ENCODE measurements at places on chromosomes 2 and 18.

DNA sequence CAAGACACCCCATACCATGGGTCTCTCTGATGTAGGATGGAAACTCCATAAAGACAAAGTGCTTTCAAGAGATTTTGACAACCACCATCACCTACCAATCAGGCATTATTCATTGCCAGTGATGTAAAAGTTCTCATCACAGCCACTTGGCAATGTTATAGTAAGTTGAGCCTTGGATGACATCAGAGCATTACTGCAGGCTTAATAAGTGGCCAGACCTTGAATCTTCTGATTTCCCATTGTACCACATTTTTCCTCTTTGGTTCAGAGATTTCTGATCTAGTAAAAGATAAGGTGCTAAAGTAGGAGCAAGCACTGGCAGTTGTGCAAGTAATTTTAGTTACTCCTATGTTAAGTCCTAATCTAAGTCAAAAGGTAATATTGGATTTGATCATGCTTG, 36.5 kb downstream of the OSR1 start:
- no peak for DNase-seq

GRCh38 chr2:68282811-68283418, 30.6 kb upstream of the PPP3R1 start:
- no peak for DNase-seq

- no peak for DNase-seq
Measured at GRCh38 chr2:220209093-220209492, 581.7 kb downstream of the SLC4A3 start.

DNA sequence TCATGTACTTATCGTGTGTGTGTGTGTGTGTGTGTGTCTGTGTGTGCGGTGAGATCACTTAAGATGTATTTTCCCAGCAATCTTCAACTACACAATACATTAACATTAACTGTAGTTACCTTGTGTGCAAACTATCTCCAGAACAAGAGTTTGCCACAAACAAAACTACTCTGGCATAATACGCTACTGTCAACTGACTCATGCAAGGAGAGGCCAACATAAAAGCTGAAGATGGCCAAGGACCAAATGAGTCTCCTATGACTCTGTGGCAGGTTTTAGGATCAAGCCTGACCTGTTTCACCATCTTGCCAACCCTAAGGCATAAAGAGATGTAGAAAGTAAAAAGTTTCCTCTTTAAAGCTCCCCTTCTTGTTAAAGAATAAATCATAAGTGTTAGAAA, 20.1 kb downstream of the CYB5A start:
- no peak for DNase-seq

DNA sequence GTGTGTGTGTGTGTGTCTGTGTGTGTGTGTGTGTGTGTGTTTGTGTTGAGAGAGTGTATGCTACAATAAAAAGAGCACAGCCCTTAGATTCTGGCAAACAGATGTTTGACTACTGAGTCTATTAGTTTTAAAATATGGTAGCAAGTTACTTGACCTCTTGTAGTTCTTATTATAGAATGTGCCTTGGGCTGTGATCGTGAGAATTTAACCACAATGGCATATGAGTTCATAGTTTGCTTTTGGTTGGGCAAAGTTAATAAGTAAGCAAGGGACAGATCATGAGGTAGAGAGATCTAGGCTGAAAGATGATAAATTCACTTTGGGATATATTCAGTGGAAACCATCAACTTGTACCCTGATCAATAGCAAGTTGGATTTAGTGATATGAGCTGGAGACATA, 334.3 kb upstream of the VWC2L start:
- no peak for DNase-seq

DNA sequence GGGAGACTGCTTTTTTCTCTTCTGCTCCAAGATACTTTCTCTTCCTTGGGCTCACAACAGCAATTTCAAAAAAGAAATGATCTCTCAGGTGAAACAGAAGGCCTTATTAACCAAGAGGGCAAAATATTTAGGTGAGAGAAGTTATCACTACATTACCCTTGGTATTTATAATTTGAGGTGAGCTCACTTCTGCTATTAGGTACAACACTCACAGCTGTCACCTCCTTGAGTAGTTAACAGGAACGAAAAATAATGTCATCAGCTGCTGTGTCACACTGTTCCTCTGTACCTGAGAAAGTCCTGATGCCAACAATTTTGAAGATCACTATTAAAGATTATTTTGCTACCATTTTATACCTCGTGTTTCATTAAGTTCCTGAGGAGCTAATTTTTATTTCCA, 205.0 kb downstream of the DLGAP1 start:
- DNase-seq = no peak

DNA sequence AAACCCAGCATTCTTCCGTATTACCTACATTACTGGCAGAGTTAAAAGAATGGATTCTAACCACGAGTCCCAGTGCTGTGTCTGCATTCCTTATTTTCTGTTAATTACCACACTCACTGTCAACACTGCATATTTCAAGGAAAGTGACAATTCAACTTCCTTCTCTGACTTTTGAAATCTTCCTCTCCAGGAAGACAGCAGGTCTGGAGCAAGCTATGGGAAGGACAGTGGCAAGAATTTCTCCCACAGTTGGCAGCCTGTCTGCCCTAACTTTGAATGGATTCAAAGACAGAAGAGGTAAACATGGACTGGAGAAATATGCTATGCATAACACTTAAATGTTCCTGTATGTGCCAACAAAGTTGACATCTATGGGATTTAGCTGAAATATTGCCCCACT, 700.5 kb upstream of the CHAC2 start:
- DNase-seq = no peak

DNA sequence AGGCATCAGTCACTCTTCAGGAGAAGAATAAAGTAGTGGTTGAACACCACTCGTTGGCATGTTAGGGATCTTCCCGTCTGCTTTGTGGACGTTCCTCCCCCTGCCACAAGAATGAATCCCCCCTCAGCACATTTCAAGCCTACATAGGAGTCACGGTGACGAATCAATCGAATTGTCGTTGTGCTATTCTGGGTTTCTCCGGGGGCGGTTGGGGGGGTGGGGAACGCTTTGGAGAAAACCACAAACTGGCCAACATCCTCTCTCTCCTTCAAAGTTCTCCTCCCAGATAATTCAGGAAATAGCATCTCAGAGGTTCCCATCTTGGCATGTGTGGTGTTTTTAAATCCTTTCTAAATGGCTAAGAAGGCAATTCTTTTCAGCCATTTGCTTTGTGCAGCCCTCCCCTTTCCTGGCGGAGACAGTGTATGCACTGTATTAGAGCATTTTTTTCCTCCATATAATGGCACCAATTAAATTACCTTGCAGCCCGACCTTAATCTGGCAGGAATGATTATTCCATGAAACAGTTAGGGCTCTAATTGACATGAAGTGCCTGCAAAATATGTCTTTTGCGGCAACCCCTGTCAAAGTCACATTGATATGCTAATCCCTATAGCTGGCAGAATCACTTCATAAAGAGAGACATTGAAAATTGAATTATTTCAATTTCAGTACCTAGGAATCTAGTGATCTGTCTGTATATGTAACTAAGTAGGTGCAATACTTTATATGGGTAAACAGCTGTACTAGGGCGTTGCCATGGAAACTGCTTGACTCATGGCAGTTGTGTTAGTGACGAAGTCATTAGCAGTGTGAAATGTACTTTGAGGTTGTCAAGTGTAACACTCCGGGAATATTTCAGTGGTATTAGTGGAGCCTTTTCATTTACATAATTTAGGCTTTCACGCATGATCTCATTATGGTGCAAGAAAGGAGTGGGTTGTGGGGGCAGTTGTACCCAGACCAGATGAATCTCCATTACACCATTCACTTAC, 323.4 kb upstream of the SLC14A2 start:
- no peak for DNase-seq

- DNase-seq = no peak
Measured at GRCh38 chr2:168432565-168433186, 23.4 kb upstream of the CERS6 start.

- no peak for DNase-seq
Measured at GRCh38 chr2:44596537-44597320, 235.0 kb downstream of the CAMKMT start.

GRCh38 chr2:169036736-169037440, 5.8 kb upstream of the ABCB11 start:
- no peak for DNase-seq

- DNase-seq = no peak
Measured at GRCh38 chr2:70397186-70397585, 95.3 kb upstream of the FAM136A start.

DNA sequence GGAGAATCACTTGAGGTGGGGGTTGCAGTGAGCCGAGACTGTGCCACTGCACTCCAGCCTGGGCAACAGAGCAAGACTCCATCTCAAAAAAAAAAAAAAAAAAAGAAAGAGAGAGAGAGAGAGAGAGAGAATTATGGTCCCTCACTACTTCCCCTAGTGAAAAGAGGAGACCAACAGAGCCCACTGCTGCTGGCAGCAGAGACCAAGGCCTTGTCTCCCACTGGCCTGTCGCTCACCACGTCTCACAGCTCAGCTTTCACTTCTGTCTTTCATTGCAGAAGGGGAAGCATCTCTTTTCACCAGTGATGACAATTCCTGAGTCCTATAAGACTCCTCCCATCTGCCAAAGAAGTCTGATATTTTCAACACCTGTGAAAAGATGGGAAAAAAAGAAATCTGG, 81.3 kb downstream of the CLHC1 start:
- no peak for DNase-seq

DNA sequence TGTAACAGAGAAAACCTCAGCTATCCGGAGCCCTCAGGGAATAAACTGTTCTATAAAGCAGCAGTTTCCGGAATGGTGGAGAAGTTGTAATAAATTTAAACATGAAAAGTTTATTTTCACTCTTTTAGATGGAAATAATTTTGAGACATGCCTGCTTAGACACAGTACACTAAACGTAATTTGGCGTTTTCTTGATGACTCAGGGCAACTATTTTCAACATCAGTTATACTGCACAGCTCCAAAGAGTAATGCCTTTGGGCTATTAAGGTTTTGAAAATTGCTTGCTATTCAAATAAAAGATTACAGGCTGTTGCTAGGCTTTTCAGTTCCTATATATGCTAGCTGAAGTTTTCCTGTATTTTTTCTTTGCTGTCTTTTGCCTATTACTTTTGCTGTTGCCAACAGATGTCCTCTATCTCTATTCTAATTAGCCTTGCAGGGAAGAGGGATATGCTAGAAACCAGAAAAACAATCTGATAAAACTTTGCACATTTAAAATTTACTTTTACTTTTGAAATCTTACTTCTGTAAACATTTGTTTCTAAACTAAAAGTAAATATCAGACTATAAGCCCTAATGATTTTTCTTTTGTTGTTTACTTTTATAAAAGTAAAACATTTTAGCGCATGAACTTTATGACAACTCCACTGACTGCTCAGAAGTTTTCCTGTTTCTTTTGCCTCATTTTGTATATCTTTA, 113.4 kb upstream of the WDSUB1 start:
- DNase-seq = no peak

DNA sequence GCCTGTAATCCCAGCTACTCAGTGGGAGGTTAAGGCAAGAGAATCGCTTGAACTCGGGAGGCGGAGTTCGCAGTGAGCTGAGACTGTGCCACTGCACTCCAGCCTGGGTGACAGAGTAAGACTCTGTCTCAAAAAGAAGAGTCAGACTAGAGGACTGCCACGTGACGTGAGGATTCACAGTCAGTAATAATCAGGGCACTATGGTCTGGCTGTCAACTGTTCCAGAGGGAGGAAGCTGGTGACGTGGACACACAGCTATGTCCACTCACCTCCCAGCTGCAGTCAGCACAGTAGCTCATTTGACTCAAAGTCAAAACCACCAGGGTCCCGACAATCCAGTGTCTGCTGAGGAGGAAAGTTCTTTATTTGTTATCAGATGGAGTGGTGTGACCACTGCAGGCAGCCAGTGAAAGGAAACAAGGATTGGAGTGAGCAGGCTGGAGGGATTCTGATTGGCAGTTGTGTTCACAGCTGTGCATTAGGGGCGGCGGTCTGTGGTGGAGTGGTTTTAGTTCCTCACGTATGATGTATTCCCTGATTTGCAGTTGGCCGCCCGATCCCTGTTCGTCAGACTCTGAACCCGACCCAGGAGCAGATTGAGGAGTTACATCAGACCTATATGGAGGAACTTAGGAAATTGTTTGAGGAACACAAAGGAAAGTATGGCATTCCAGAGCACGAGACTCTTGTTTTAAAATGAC, 37.9 kb downstream of the MOGAT1 start:
- peak; percentile 79 for DNase-seq

DNA sequence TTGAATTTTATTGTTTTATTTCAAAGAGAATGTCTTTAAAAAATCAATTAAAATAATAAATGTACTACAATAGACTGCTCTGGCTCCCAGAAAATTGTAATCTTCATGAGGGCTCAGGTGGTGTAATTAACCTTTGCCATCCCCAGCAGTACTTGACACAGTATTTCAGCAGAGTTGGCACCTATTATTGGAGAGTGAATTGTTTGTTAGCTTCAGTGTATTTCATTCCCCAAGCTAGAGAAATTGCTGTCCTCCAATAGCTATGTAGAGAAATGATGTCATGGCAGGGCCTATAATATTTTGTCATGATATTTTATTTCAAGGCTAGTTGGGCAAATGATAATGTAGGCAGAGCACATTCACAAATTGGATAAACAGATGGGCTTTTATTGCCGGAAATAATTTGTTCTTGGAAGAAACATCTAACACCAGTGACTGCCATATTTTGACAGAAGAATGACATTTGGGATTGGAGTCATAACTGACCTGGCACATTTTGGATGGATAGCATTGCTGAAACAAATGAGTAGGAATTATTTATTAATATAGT, 712.0 kb upstream of the NXPH2 start:
- no peak for DNase-seq

GRCh38 chr2:203690441-203691047, 15.9 kb upstream of the CD28 start:
- DNase-seq = no peak

- no peak for DNase-seq
Measured at GRCh38 chr2:169366066-169366465, 3.7 kb upstream of the LRP2 start.

GRCh38 chr18:13608791-13609532, 117.4 kb downstream of the FAM210A start:
- DNase-seq = no peak

- no peak for DNase-seq
Measured at GRCh38 chr2:106144621-106145331, 49.3 kb downstream of the UXS1 start.

- no peak for DNase-seq
Measured at GRCh38 chr2:102245266-102246151, 58.7 kb downstream of the IL1RL2 start.

GRCh38 chr2:176826356-176826755, 386.2 kb upstream of the HNRNPA3 start:
- no peak for DNase-seq

- DNase-seq = no peak
Measured at GRCh38 chr2:174335988-174336500, 1.3 kb downstream of the SP9 start.

GRCh38 chr18:74683573-74683972, 85.9 kb downstream of the ZNF407 start:
- no peak for DNase-seq

DNA sequence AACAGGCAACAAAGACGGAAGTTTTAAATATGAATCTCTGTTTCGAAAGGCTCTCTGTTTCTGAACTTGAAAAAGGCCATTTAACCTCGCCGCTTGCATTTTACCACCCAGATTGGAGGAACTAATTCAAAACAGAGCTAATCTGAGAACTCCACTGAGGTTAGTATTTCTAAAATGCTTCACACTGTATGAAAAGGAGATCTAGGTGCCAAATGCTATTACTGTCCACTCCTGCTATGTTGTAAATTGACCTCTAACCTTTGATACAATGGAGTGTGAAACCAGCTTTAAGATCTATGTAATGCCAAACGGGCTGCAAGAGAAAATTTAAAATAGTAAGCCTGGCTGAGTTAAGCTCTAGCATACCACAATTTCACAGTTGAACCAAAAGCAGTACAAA, 364.5 kb downstream of the IRS1 start:
- DNase-seq = no peak

All from C1 segment of cervical spinal cord (tissue), 14 donors.